ENCODE measurements at places on chromosomes 16 and 17.

- DNase-seq, result no peak
Measured at GRCh38 chr17:81483085-81483861, 29.3 kb downstream of the ACTG1 start.

- no peak for DNase-seq
Measured at GRCh38 chr17:74408815-74409214, 23.1 kb upstream of the GPRC5C start.

DNA sequence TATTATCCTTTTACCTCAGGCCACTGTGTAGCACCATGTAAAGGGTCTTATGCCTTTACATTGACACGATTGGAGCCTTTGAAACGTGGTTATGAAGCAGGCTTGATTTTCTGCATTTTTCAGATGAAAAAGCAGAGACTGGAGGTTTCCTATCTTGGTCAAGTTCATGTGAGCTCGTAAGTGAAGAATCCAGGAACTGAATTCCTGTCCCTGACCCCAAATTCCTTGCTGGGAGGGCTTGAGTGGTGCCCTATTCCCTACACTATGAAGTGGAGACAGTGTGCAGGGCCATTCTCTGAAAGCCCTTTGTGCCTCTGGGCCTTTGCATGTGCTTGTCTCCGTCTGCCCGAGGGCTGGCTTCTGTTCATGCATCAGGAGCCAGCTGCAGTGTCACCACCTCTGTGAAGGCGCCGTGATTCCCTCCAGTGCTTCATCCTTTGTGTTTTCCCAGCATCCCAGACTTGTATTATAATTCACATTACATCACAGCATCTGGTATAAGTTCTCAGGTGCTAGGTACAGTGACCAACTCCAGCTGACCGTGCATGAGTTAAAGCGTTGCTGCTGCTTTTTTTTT, 181.1 kb downstream of the SNX29 start:
- DNase-seq, result no peak

GRCh38 chr16:73062001-73062616, 14.2 kb upstream of the ZFHX3 start:
- DNase-seq, result no peak

DNA sequence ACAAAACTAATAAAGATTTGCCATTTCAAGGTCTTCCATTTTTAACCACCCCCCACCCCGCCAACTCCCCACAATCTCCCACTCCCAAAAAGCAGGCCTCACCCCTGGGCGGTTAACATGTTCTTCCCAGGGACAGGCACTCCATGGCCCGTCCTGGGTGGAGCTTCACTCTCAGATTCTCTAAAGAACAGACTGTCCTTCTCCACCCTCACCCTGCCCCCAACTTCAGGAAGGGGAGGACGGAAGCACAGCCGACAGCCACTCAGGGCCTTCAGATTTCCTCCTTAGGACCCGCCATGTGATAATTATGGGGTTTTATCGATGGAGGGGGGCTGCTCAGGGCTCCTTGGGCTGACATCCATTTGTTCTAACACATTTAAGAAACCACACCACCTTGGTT, 61.9 kb downstream of the ZFHX3 start:
- no peak for DNase-seq

DNA sequence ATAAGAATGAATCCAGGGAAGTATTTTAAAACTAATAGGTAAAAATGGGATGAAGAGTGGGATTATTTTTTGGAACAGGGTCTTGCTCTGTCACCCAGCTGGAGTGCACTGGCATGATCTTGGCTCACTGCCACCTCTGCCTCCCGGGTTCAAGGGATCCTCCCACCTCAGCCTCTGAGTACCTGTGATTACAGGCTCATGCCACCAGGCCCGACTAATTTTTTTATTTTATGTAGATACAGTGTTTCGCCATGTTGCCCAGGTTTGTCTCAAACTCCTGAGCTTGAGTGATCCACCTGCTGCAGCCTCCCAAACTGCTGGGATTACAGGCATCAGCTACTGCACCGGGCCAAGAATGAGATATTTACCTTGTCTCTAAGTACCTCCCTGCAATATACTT, 22.1 kb downstream of the NSMCE1 start:
- DNase-seq, result no peak

DNA sequence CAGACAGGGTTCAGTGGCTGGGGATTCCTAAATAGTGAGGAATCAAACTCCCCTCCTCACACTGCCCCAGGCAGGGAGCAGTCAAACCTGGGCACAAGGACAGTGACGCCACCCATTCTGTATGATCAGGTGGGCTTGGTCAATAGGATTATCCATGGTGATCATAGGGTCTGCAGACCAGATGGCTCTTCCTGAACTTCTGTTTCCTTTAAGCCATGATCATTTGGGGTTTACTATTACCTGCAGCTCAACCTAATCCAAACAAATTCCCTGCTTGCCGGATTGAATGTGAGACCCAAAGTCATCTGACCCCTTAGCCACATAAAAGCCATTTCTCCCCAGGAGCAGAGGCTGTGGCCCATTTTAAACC, 54.3 kb downstream of the PLXDC1 start:
- no peak for DNase-seq
